Activated CD4-positive, alpha-beta T cell treated with anti-CD3 and anti-CD28 coated beads for 36 hours (primary cell): ENCODE measurements at places on chromosomes 16 and 17. TPM values are rescaled to one million over a fixed set of nuclear protein-coding genes. Genes with fewer than 3 reads are reported as not detected.

The GLG1 gene
- 68.3 TPM for total RNA-seq

The CAVIN1 gene
- total RNA-seq = 4.2 TPM

The RNF135 gene
- 5.8 TPM for total RNA-seq

The HOXB8 gene
- total RNA-seq = not detected

The MEOX1 gene
- total RNA-seq = 0.34 TPM

The KRT36 gene
- not detected for total RNA-seq

The SLC16A5 gene
- 6.5 TPM for total RNA-seq
